Breast epithelium (tissue), 4 donors: ENCODE measurements at places on chromosomes 11 and 22.

GRCh38 chr11:81787584-81788049 is 946.0 kb downstream of the FAM181B start:
- no peak for DNase-seq

- DNase-seq: no peak
These were observed 17.6 kb upstream of the CALCB start for GRCh38 chr11:15055620-15056356.

DNA sequence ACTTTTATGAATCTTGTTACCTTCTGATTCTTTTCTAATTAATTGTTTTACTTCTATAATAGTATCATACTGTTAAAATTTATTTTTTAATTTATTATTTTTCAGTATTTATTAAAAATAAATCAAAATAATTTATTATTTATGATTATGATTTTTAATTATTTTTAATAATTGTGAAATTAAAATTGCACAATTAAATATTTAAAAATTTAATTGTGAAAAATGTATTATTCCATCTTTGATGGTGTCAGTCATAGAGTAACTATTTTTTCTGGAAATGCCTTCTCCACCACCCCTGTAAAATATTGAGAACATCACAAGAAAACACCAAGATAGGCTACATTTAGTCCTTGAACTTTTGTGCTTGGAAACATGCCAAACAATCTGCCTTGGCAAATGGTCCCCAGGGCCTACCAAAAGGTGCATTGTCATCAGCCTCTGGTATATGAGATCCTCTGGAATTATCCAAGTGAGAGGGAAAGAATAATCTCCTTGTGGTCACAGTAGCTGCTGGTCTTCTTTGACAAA is at the start of gene OR8H2:
Gene OR8H2 (plus strand): TSS at position 478 of the 528 bp plus-strand sequence. CDS start 1,356 bp downstream, outside the sequence.
- no peak for DNase-seq

DNA sequence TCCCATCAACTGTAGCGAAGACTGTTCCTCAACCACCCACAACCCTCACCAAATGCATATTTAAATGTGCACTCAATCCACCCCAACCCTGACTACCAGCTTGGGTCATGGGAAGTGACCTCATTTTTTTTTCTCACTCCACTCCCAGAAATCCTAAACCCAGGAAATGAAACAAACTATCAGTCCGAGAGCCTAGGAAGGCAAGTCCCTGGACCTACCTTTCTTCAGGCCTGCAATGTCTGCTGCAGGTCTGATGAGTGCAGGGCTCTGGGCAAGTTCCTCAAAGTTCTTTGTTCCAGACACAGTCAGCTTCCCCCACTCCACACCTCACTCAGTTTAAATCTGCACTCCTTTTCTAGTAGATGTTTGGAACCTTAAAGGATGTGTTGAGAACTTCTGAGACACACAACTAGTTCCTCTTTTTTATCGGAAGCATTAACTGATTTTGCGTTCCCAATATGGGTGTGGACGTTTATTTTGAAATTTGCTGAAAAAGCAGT is at the start of gene MS4A4E:
Gene MS4A4E (minus strand): TSS at position 398 of the 500 bp plus-strand sequence. CDS start 13,082 bp downstream, outside the sequence.
- no peak for DNase-seq

DNA sequence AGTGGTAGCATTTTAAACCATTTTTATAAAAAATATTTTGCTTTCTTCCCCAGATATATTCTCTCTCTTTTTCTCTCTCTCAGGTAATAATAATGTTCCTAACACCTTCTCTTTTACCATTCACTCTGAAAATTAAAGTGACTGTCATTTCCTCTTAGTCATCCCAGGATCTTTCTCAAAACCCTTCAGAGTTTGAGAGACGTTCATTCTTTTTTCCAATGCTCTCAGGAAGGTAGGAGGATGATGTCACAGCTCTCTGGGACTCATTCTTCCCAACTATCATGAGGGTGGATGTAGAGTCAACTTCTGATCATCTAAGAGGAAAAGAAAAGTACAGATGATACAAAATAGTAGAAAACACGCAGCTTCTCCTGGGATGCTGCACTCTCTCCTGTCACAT is 60.2 kb upstream of the CRTAM start:
- no peak for DNase-seq

DNA sequence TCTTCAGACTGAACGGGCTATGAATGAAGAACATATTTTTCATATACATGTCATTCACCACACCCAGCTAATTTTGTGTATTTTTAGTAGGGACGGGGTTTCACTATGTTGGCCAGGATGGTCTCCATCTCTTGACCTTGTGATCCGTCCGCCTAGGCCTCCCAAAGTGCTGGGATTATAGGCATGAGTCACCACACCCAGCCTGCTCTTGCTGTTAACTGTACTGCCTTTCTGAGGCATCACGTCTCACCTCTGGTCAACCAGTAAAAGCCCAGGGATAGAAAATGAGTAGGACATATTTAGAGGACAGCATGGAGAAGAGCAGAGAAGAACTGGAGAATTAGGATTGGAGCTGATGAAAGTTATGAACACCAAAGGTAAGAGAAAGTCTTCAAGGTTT is 55.6 kb downstream of the APOL3 start:
- no peak for DNase-seq

- DNase-seq: no peak
These were observed 127.4 kb upstream of the LMO1 start for GRCh38 chr11:8390851-8391612.

GRCh38 chr11:2377511-2378443 is 667 bp downstream of the CD81 start:
- peak; percentile 79 for DNase-seq

GRCh38 chr11:132817387-132817786 is 714.9 kb downstream of the OPCML start:
- no peak for DNase-seq

GRCh38 chr22:37909766-37910165 is 3.7 kb downstream of the MICALL1 start:
- no peak for DNase-seq

DNA sequence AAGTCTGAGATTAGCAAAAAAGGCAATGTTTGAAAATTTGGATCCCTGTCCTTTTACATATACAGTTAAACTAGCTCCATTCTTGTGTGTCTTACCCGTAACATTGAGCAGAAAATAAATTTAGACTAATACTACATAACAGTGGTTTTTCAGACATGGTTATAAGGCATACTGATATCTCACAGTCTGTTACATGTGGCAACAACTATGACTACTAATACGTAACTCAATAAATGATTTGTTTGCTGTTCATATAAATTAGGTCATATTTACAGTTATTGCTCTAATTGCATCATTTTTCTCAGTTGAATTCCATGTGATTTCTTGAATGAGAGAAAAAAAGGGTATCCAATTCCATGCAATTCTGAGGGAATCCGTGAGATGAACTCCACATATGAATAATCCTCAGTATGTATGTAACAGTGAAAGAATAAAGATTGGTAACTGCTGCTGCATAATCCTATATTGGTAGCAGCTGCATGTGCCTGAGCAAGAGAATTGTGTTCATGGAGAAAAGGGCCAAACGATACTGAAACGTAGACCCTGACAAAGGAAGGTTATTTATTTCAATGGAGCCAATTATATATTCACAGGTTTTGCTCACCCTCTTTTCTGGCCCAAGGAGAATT is 390.9 kb upstream of the ARHGAP42 start:
- no peak for DNase-seq

- no peak for DNase-seq
These were observed 85.9 kb downstream of the SBF2 start for GRCh38 chr11:10208131-10208575.

- no peak for DNase-seq
These were observed 184.8 kb upstream of the ARHGAP20 start for GRCh38 chr11:110897035-110897434.

GRCh38 chr22:50078246-50078645 is 7.0 kb downstream of the MLC1 start:
- no peak for DNase-seq

- DNase-seq: no peak
These were observed 47.5 kb downstream of the CDKN1C start for GRCh38 chr11:2838091-2838490.

DNA sequence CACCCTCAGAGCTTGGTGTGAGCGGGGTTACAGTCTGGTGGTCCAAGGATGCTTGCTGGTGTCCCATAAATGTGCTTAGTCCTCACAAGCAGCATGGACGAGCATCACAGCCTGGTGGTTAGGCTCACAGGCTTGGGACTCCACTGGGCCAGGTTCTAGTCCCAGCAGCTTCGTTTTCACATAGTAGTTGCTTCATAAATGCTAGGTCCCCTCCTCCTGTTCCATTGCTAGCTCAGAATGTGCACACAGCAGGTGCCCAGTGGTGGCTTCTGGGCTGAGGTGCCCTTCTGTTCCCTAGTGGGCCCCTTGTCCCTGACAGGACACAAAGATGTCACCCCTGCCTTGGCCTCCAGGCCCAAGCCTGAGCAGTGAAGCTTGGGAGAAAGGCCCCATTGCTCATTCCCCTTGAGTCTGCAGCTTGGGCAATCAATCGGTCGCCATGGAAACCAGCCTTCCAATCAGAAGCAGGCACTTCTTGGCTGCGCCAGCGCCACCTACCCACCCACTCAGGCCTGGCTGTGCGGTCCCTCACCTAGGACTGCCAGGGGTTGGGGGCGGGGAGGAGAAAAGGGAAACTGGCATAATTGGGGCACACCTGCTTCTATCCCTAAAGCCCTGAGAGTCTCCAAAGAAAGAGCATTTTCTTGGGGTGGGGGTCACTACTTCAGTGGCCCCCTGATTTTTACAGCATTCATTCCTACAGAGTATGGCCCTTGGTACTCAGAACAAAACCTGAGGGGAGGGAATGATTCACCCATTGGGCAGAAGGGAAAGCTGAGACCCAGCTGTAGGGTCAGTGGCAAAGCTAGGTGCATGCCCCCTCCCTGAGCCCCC is 48.1 kb downstream of the CYTH4 start:
- no peak for DNase-seq

DNA sequence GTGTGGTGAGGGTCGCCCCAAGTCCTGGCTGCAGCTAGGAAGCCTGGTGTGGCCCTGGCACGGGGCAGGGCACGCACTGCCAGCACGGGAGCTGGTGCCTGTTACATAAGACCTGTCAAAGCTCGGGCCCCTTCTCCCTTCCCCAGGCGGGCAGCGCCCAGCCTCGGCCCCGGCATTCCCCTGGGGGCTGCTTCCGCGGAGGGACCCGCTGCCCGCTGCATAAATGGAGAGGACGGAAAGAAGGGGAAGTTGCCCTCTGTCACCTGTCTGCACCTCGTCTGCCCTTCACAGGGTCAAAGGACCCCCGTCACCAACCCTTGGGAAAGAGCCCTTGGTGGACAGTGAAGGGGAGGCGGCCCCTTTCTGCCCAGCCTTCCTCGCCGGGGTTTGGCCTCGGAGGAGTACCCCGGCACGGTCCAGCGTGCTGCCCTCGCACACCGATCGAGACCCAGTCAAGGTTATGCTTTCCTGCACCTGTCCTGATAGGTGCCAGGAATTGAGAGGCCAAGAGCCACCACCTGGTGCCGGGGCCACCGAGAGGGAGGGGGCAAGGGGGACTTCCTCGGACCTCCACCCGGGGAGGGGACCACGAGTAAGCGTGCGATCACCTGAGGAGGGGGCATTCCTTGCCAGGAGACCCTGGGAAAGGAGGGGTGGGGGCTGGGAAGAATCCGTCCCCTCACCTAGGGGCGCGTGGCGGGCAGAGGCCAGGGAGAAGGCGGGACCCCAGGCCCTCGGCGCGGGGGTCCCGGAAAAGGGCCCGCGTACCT is 16.8 kb upstream of the MFRP start:
- no peak for DNase-seq

DNA sequence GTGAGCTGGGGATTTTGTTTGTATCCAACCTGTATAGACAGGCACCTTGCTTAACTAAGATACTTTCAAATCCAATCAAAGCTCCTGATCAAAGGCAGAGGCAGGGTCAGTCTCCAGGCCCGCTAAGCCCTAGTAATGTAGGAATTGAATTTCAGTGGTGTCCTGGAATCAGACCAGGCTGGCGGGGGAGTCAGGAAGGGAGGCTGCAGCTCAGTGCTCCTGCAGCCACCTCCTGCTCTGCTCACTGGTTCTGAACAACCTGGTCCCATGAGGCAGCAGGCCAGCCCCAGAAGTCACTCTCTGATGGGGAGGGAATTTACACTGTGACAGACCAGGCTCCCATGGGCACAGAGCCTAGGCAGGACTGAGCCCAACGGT is 38.5 kb upstream of the GALNT18 start:
- DNase-seq: no peak

GRCh38 chr11:9876331-9876730 is 212.5 kb downstream of the SWAP70 start:
- DNase-seq: no peak

GRCh38 chr11:6095798-6096197 is 11.7 kb upstream of the OR56B4 start:
- DNase-seq: no peak

DNA sequence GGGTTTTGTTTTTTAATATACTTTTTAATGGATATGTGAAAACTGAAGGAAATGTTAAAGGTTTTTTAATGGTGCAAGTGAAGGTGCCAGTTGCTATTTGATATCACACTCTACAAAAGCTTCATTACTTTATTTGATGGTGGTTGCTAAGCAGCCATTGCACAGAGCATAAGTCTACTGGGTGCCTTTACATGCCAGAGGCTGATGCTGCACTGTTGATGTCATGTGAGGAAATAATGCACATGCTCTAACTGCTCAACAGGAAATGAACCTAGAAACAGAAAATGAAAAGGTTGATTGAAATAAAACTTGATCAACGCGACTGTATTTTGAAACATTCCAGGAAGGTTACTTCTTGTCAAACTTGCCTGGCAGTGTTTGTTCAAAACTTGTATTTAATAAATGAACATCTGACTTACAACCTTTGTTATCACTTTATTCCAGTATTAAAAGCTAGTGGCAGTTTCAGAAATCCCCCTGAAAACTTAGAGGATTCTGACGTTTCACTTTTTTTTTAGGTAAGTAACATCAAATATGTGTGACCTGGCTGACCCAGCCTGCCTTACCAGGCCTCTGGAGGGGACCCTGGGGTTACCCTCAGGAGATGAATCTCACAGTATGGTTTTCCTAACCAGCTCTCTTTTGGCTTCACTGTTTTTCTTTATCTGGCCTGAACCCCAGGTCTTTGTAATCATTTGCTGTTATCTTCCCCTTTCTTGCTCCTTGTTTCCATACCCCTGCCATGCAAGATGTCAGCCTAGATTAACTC is 2.4 kb upstream of the ATP5MG start:
- no peak for DNase-seq

- DNase-seq: no peak
These were observed 6.6 kb upstream of the ARAP1 start for GRCh38 chr11:72758690-72759389.

- no peak for DNase-seq
These were observed 264.5 kb downstream of the SBF2 start for GRCh38 chr11:10029386-10030121.

GRCh38 chr11:94655291-94655690 is 88.1 kb downstream of the PIWIL4 start:
- DNase-seq: no peak

DNA sequence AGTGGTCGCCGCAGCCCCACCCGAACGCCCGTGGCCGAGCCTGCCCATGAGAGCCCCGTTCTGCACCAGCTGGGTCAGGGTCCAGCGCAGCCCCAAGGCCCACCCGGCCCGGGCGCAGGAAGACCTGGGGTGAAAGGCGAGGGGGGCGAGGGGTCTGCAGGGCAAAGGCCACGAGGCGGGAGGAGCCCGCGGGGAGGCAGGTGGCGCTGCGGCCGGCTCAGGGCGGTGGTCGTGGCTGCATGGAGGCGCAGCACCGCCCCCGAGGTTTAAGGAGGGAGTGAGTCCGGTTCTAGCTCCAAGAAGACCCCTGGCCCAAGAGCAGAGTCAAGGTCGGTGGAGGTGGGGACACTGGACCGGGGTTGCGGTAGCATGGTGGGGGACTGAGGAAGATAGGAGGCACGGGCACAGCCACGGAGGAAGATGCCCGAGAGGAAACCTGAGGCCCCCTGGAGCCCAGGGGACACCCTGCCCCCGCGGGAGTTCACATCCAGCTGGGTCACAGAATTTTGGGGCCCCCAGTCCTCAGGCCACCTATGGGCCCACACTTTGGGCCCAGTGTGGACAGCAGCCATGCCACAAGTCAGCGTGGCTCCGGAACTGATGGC is 514 bp upstream of the HDAC10 start:
- DNase-seq: no peak
